ENCODE measurements at places on chromosomes 6 and 20.

GRCh38 chr6:68128211-68128610 is 506.9 kb upstream of the ADGRB3 start:
- DNase-seq = no peak

- no peak for DNase-seq
Measured at GRCh38 chr6:36692861-36693702, 4.5 kb upstream of the RAB44 start.

GRCh38 chr20:51221103-51221502 is 198.2 kb upstream of the KCNG1 start:
- no peak for DNase-seq

- no peak for DNase-seq
Measured at GRCh38 chr6:122809691-122810090, 20.6 kb downstream of the SMPDL3A start.

- DNase-seq = no peak
Measured at GRCh38 chr6:114218437-114219340, 124.1 kb downstream of the HS3ST5 start.

- no peak for DNase-seq
Measured at GRCh38 chr6:25105070-25105925, 169.5 kb upstream of the RIPOR2 start.

GRCh38 chr6:28280595-28281287 is 631 bp upstream of the PGBD1 start:
- no peak for DNase-seq

- DNase-seq = no peak
Measured at GRCh38 chr6:56683882-56684281, 41.2 kb upstream of the DST start.

- DNase-seq = no peak
Measured at GRCh38 chr20:58019850-58020625, 208.4 kb downstream of the ANKRD60 start.

- no peak for DNase-seq
Measured at GRCh38 chr6:166351715-166352285, 9.5 kb upstream of the SFT2D1 start.

DNA sequence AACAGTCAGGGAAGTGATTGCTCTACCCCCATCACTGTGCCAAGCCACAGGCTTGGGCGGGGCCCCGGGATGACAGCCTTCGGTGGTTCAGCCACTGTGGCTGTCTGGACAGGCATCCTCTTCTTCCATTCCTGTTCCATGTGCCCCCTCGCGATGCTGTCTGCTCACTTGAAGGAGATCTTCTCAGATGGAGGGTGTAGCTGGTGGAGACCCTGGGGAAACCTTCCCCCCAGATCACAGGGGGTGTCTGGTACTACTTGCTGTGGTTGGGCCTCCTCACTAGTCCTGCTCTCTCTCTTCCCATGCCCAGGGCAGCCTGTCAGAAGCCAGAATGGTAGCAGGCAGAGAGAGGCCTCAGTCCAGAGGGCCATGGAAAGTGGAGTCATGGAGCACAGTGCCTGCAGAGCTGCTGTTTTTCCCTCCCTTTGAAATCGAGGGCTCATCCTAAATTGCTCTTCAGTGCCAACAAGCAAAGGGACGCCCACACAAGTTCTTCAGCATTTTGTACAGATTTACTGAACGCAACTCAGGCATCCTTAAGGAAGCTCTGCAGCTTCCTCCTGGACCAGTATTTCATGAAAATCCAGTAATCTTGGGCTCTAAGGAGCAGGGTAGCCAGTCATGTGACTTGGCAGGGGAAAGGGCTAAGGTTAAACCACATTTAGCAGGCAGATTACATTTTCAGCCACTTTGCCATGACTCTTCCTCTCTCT is 326.6 kb downstream of the ZFAND3 start:
- DNase-seq = no peak

DNA sequence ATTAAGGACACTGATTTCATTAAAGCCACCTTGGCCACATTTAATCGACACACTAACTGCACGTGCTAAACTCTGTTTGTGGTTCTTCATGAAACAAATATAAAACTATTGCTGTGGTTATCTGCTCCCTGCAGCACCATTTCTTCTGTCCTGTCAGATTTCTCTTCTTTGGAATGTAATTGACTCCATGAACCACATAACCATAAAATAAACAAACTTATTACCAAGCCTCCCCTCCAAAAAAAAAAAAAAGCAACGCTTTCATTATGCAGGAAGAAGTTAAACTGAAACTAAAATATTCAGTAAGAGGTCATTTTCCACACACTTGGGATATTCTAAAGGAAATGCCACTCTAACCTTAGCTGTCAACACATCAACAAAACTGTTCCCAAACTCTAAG is 319.1 kb upstream of the NT5E start:
- DNase-seq = no peak

GRCh38 chr6:47438481-47439347 is 38.9 kb upstream of the CD2AP start:
- DNase-seq = no peak

DNA sequence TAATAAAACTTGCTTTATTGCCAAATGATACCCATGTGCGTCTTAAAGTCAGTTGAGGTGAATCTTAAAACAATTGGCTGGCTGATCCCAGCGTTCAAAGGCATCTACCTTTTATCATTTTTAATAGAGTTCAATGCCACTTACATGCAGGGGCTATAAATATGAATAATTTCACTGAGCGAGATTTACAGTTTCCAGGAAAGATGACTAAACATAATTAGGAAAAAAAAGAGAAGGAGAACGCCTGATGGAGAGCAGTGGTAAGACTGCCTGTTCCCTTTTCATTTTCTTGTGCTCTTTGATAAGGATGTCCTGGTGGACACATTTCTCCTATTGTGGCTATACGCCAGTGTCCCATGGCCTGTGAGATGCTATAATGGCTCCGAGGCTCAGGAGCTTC is 139.9 kb upstream of the SLC22A23 start:
- DNase-seq = no peak

- DNase-seq = no peak
Measured at GRCh38 chr20:13432126-13432525, 206.6 kb downstream of the TASP1 start.

DNA sequence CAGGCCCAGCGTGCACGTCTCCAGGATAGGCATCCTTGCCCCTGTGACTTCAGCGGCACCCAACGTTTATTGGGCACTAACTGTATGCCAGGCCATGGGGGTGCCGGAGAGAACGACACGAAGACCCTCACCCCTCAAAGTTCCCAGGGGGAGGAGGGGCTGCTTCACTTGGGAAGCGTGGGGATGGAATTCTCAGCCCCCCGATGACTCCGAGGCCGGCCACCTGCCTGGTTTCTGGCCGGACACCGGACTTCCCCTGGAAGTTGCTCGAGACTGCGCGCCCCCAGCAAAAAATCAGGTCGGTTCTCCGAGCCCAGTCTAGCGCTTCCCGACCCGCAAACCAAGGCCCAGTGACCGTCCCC is 275 bp upstream of the MAVS start:
- DNase-seq = no peak

GRCh38 chr6:118881440-118882313 is 12.3 kb upstream of the ASF1A start:
- no peak for DNase-seq

DNA sequence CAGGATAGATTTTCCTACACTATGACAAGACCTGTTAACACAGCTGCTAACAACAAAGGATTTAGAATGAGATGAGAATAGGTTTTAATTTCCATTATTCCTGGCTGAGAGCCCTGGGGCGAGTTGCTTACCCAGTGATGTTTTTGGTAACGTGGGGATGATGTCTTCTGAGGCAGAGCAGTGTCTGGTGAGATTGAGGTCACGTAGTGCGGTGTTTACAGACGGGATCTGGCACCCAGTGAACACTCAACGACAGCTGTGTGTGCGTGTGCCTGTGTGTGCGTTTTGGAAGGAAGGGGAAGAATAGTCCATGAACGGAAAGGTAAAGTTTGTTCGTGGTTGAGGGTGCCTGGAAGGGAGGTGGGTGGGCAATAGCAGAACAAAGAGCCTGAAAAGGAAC is 384.7 kb downstream of the C6orf118 start:
- DNase-seq = no peak

DNA sequence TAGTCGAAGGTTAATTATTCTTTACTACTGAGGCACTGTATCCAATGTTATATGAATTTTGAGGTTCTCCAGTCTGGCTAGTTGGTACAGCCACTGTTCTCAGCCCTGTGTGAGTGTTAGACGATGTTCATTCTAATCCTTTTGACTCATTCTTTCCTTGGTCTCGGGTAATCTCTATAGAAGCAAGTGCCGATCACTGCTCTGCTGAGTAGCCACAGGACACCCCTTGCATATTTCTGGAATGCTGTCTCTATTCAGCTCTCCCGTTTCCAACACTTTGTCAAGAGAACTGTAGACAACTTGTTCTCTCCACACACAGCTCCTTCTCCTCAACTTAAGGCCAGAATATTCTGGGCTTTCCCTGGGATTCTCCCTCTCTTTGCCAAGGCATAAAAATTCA is 42.4 kb upstream of the PLCB1 start:
- DNase-seq = no peak

DNA sequence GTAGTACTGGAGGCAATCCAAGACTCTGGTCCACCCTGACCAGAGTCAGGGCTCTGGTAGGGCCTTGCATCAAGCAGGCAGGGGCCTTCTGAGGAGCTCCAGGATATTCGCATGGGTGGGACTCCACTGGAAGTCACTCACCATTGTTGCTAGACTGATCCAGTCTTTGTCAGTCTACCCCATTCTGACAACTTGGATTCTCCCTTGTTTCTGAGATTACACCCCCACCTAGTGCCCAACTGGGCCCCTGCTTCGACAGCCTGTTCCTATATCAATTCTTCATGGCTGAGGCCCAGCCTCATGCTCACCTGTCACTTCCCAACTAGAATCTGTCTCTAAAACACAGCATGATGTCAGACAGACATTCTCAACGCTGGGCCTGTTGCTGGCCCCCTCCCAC is 5.2 kb downstream of the SLC35D3 start:
- DNase-seq = no peak

DNA sequence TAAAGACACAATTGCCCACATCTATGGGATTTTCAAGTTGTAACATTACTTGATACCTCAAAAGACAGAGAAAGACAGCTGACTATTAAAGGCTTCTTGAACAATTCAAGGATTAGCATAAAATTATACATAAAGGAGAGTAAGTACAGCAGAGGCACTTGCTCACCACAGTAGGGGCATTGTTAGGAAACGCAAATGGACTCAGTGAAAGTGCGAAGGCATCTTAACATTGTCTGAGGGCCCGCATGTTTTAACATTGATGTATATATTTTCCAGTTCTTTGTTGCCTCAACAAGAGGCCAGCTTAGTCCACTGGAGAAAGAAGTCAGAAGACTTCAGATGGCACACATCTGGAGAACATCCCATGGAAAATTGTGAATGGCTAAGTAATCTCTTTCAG is 115.4 kb downstream of the SIM1 start:
- no peak for DNase-seq

- DNase-seq = no peak
Measured at GRCh38 chr6:50792771-50793170, 25.9 kb upstream of the TFAP2B start.

DNA sequence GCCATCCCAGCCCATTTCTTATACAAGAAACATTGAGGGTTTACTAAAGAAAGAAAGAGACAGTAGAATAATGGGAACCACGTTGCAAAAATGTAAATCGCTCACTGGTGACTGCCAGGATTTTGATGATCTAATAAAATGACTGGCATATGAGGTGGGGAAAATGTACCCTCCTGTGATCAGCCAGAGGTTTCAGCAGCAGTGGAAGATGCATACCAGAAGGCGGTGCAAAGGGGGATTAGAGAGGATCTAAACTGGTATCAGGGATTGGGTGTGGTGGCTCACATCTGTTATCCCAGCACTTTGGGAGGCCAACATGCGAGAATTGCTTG is 60.8 kb upstream of the DDR1 start:
- no peak for DNase-seq

DNA sequence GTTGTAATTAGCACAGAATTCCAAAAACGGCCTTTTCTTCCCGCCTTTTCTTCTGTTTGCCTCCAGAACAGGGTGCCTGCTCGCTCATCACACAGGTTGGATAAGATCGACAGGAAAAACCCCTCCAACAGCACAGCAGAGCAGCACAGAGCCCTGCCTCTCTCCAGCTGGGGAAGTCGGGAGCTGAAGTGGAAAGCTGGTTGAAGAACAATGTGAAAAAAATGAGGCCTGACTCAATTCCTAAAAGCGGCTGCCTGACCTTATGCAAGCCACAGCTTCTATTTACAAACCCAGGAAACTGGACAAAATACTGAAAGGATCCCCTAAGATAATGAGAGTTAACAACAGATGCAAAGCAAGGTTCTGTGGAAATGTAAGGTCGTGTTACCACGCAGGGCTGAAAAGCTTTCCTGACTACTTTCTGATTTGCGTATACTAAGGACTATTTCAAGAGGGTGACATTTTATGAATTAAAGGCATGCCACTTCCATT is 116.9 kb downstream of the TTLL2 start:
- DNase-seq = no peak

- DNase-seq = no peak
Measured at GRCh38 chr6:147205690-147206600, 1.7 kb downstream of the STXBP5 start.

DNA sequence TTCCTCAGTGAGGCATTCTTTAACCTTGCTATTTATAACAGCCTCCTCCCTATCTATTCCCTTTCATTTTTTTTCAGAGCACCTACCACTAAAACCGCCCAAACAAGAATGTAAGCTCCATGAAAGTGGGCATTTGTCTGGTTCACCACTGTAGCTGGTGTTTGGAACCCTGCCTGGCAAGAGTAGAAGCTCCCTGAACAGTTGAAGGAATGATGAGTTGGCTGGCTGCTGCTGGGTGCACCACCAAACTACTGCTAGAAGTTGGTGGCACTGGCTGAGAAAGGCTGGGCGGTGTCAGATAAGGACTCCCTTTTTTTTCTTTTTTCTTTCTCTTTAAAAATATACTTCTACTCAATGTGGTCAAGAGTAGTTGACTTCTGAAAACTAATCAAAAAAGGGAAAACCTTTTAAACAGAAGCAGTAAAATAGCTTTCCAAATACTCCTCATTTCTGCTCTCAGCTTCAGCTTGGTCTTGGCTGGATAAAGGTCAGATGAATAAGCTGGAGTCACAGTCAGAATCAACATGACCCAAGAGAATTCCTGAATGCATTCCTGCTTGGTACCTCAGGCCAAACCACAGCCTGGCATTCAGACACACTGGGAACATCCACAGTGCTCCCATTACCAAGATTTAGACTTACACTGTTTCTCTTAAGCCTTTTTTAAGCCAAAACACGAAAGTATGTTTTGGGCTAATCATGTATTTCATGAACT is 38.0 kb downstream of the RTN4IP1 start:
- no peak for DNase-seq

GRCh38 chr6:137736048-137736818 is 130.8 kb upstream of the TNFAIP3 start:
- no peak for DNase-seq

GRCh38 chr6:166600931-166601330 is 14.5 kb upstream of the RAMACL start:
- no peak for DNase-seq

DNA sequence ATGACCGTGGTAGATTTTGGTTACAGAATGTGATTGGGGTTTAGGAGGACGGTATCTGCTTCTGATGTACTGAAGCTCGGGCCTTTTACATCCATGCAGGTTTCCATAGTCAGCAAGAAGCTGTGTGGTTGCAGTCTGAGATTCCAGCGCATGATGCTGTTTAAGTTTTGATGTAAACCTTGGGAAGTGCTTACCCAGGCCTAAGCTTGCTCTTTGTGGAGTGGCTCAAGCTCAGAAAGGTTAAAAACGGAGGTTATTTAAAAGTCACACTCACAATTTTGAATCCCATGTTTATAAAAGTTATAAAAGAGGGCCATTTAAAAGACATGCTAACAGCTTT is 121.4 kb downstream of the TIAM2 start:
- no peak for DNase-seq

Measured in stimulated activated CD8-positive, alpha-beta memory T cell treated with anti-CD3 and anti-CD28 coated beads, Interleukin-7, amount 100 ng/mL, for 1 hour (primary cell).